A549 treated with DMSO at 1 μM for 4 hours (cell line): ENCODE measurements at places on chromosomes 11 and 22. TPM values are rescaled to one million over a fixed set of nuclear protein-coding genes. Genes with fewer than 3 reads are reported as not detected.

Gene GAB4
- total RNA-seq, result not detected in 5 replicates

Gene SREBF2
- 26.0 to 32.1 TPM (median 31.0 TPM) in 5 replicates for total RNA-seq

Gene LBHD1
- total RNA-seq, result 4.4 to 6.6 TPM (median 5.4 TPM) in 5 replicates

Gene OR51B5
- not detected in 5 replicates for total RNA-seq

Gene TTC36
- total RNA-seq, result not detected in 5 replicates

Gene OR51B2
- not detected in 5 replicates for total RNA-seq

Gene TUB
- 6.9 to 9.0 TPM (median 8.9 TPM) in 5 replicates for total RNA-seq

Gene SHANK2
- total RNA-seq, result 7.1 to 11.1 TPM (median 8.2 TPM) in 5 replicates

Gene PHF5A
- total RNA-seq, result 62.3 to 74.5 TPM (median 68.5 TPM) in 5 replicates

Gene MRGPRE
- total RNA-seq, result 0.06 to 0.21 TPM (median 0.10 TPM) in 5 replicates

Gene FOLR1
- 0.10 to 0.11 TPM in 2 of 5 replicates, not detected in the others for total RNA-seq

Gene MB
- total RNA-seq, result 6.0 to 11.2 TPM (median 6.8 TPM) in 5 replicates

Gene SEZ6L
- not detected in 5 replicates for total RNA-seq

Gene GP1BB
- 0.73 to 1.7 TPM (median 1.2 TPM) in 5 replicates for total RNA-seq

Gene OR52N4
- total RNA-seq, result not detected in 5 replicates

Gene DLG2
- 0.17 to 0.50 TPM (median 0.26 TPM) in 5 replicates for total RNA-seq

Gene MUC5AC
- 2.3 to 5.4 TPM (median 4.6 TPM) in 5 replicates for total RNA-seq
